ENCODE measurements at places on chromosomes 11 and 22.

DNA sequence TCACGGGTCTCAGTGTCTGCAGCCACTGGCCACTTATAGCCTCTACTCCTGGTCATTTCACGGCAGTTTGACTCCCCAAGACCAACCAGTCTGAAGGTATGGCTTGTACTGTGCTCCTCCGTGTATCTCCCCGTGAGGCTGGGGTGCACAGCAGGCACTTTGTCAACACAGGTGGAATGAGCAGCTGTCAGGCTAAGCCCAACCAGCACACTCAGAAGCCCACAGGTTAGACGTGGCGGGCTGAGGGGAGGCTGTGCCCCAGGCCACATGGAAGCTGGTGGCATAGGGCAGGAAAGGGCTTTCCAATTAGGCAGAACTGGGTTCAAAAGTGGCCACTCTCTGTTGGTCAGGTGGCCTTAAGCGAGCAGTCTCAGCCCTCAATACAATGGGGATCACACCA lies 7.0 kb downstream of the TP53I11 start:
- DNase-seq, result no peak

- no peak for DNase-seq
Observed at GRCh38 chr11:19259487-19260345, 19.0 kb upstream of the E2F8 start.

DNA sequence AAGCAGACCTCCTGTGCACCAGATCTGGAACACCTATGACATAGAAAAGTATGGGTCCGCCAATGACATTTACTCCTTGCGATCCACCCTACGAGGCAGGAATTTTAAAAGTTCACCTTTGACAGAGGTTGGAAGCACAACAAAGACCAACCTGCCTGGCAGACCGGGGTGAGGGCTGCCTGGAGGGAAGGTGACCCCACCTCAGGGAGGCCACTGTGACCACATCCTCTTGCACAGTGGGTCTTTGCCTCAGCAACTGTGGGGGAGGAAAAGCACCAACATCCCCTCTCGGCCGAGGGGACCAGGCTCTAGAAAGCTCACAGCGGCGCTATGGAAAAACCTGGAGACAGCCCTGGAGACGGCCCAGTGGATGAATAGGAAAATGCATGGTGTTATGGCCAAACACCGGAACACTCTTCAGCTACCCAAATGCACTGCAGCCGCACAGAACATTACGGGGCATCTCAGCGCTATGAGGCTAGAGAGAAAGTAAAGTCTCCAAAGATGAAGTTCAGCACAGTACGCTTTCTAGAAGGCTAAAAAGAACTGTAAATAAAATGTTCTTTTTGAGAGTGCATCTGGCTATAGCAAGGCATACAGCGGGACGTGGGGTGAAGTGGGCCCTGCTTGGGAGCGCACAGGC lies 1.8 kb upstream of the SHISAL1 start:
- DNase-seq, result no peak

- DNase-seq, result no peak
Observed at GRCh38 chr22:33883961-33884808, 36.1 kb downstream of the LARGE1 start.

DNA sequence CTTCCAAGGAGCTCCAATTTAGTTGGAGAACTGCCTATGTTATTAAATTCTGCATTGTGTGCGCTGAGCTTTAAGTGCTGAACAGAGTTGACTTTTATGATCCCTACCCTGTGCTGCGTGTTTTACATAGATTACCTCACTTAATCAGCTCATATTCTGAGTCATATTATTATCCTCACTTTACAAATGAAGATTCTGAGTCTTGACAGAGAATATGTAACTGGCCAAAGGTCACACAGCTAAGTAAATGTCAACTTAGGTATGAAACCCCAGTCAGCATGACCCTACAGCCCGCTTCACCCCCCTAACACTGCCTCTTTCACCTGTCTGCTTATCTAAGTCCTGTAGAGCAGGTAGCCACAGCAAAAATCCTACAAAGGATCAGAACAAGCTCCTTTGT lies 19.8 kb upstream of the TMPRSS5 start:
- no peak for DNase-seq

DNA sequence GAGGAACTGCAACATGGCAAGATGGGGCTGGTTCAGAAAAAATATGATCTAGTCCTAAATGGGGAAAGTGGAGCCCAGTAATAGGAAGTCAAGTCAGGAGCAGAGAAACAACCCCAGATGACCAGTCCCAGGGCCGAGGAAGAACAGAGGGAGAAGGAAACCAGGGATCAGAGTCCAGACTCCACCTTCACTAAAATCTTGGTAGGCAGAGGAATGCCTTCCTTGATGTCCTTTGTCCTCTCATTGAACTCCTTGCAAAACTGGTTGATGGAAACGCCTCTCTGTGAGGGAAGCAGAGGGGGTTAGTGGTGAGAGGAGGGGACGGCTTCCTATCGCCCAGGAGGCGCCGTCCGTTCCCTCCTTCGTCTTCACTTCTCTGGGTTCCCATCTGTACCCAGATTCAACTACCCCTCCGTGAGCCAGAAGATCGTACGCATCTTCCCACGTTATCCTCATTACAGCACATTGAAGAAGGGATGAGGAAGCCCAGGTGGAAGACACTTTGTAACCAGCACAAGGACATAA lies 607 bp downstream of the MRPL11 start:
- no peak for DNase-seq

- no peak for DNase-seq
Observed at GRCh38 chr22:40425082-40425481, 54.7 kb downstream of the SGSM3 start.

All from coronary artery (tissue), 2 donors.